SK-N-MC (cell line): ENCODE measurements at places on chromosomes 4 and X.

GRCh38 chrX:8404926-8405325, 59.7 kb upstream of the VCX3B start:
- DNase-seq: no peak

- DNase-seq: no peak
These were observed 2.1 kb downstream of the EBP start for GRCh38 chrX:48523682-48524081.

GRCh38 chr4:156374069-156374468, 420.4 kb upstream of the CTSO start:
- DNase-seq: no peak

- DNase-seq: no peak
These were observed 13.6 kb upstream of the CXCL2 start for GRCh38 chr4:74112399-74113105.

DNA sequence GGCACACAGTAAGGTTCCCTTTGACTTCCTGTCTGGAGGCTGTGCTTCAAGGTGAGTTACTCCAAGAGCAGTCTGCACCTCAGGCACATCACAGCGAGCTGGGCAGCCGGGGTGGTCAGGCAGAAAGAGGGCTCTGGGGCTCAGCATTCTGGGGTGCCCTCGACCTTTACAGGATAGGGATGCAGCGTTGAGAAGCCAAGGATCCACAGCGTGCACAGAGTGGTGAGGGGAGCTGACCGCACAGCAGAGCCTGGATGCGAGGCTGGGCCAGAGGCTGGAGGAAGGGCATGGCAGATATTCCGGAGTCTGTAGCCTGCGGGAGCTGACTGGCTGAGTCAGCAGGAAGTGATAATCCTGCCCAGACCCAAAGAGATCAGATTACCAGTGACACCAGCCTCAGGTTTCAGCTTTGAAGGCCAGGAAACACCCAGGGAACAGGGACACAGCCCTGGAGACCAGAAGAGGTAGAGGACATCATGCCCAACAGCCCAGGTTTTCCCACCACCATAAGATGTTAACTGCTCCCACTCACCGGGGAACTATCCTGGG, 38.4 kb upstream of the PDLIM3 start:
- no peak for DNase-seq

GRCh38 chr4:6332042-6332668, 62.5 kb downstream of the WFS1 start:
- DNase-seq: no peak

GRCh38 chrX:84873176-84873575, 130.5 kb upstream of the APOOL start:
- DNase-seq: no peak

DNA sequence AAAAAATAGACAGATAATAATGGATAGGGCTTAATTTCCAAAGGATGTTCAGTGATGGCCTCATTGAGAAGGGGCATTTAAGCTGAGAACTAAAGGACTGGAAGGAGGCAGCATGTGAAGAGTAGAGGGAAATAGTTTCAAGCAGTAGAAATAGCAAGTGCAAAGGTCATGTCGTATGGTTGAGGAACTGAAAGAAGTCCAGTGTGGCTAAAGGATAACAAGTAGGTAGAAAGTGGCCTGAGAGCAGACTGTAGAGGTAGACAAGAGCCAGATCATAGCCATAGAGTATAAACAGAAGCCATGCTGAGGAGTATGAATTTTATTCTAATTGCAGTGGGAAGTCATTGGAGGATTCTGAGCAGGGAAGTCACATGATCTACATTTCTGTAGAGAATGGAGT, 72.3 kb downstream of the GRIA3 start:
- no peak for DNase-seq

DNA sequence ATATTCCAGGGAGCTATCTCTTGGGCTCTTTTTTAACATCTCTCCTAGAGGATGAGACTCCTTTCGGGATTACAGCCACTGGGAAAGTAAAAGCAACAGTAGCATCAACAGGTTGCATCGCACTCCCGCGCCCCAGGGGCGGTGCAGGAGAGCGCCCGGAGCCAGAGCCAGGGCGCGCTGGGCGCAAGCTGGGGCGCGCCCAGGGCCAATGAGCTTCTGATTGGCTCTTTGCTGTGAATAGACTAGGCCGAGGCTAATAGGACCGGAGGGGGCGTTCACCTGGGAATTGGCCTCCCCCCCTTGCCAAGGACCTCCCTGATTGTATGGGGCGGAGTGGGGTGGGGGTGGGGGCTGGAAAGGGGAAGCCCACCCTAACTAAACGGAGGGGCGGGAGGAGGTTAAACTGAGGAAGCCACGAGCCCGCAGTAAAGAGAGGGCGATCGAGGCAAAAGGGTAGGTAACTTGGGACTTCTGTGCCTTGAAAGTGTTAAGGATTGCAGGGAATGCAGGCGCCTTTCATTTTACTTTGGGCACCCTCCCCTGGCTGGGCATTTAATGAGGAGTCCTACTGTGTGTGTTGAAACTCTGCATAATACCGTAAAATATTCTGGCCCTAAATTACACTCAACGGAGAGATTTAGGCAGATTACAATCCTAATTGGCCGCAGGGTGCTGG, 1.1 kb upstream of the ATOH1 start:
- DNase-seq: no peak

GRCh38 chrX:109967156-109967555, 35.8 kb upstream of the TMEM164 start:
- no peak for DNase-seq

- no peak for DNase-seq
These were observed 68.3 kb upstream of the DDX3X start for GRCh38 chrX:41265615-41266014.

- DNase-seq: no peak
These were observed 7.7 kb downstream of the HAND2 start for GRCh38 chr4:173522160-173522950.

- DNase-seq: no peak
These were observed 44.1 kb downstream of the DTHD1 start for GRCh38 chr4:36325499-36325898.

DNA sequence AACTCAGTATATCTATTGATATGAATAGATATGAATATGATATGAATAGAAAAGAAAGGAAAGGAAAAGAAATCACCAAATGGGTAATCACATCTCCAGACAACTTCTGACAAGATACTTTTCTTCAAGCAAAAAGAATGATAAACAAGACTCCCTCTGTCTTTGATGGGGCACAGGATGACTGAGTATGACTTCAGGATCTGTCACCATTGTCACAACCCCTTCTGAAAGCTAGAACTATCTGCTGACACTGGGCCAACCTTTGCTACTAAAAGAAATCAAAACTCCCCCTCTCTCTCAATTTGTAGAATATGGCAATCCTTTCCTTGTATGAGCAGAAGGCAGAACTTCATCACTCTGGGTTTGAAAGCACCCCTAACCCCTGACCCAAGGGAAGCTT, 267.2 kb upstream of the RASGEF1B start:
- no peak for DNase-seq

DNA sequence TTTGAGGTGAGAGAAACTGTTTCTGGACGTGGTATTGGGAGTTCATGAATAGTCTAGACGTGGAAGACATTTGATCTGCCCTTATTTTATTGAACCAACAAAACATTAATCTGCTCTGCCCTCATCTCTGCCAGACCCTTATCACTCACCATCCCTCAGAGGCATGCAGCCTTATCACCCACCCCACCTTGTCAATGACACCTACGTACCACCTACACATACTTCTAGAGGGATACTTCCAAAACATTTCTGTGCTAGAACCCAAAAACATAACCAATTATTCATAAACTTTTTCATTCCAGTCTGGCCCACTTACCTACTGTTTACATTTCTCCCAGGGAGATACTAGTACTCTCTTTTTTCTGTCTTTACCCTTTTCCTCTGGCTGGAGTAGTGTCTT, 105.2 kb downstream of the RS1 start:
- DNase-seq: no peak

GRCh38 chrX:129706400-129707072, 32.2 kb upstream of the XPNPEP2 start:
- DNase-seq: no peak

DNA sequence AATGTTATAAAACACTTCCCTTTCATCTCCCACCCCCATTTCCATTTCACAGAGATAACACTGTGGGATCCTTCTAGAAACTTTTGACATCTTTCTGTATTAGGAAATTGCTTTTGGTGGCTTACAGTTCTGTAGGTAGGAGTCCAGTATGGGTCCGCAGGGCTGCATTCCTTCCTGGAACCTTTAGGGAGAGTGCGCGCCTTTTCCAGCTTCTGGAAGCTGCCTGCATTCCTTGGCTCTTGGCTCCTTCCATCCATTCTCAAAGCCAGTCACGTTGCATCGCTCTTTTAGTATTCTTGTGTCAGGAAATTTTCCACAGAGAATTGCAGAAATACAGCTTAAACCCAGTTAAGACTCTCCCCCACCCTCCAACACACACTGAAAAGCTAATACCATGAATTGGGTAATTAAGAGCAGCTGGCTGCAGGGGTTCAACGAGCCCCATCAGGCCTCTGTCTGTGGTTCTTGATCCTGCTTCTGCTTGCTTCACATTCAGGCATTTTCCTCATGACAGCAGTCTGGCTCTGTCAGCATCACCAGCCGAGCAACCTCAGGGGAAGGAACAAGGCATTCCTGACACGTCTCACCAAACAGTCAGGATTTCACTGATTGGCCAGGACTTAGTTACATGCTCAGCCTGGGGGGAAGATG, 48.8 kb downstream of the SEPTIN11 start:
- DNase-seq: no peak

DNA sequence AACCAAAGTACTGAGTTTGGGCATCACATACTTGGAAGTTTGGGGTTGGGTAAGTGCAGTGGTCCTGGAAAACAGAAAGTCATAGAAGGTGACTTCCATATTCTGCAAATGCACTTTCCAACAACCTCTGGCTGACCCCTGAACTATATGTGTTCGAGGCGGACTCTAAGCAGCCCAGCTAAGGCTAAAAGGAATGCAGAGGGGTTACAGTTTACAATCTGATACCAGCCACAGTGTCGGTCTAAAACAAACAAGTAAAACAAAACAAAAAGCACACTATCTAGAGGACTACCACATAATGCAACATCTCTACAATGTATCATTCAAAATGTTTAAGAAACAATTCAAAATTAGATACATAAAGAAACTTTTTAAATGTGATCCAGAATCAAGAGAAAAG, 185.6 kb downstream of the ADAMTS3 start:
- DNase-seq: no peak

DNA sequence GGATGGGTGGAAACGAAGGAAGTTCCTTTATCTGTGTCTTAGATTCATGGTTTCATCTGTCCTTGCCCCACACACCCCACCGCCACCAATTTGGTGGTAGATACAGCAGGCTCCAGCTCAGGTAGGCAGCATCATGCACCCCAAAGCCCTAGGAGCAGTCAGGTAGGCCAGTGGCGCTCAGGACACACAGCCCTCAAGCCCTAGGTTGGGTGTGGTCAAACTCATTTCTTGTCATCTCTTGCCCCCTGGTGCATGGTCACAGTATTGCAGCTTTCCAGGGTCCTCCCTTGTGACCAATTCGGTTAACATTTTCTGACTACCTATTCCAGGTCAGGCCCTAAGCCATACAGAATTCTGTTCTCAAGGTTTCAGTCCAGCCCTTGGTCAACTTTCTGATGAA, 14.5 kb upstream of the PRRG3 start:
- no peak for DNase-seq

DNA sequence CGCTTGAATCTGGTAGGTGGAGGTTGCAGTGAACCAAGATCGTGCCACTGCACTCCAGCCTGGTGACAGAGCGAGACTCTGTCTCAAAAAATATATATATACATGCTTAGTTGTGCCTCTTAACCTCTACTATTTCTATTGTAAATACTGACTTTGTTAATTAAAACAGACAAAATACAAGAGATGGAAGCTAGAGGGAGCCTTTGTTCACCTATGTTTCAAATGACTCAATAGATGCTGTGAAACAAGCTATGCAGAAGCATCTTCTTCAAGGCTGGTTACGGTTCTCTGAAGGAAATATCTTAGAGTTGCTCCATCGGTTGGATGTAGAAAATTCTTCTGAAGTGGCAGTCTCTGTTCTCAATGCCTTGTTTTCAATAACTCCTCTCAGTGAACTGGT, 6.2 kb downstream of the NCAPG start:
- no peak for DNase-seq

GRCh38 chrX:53133400-53133799, 39.5 kb downstream of the KANTR start:
- DNase-seq: no peak

DNA sequence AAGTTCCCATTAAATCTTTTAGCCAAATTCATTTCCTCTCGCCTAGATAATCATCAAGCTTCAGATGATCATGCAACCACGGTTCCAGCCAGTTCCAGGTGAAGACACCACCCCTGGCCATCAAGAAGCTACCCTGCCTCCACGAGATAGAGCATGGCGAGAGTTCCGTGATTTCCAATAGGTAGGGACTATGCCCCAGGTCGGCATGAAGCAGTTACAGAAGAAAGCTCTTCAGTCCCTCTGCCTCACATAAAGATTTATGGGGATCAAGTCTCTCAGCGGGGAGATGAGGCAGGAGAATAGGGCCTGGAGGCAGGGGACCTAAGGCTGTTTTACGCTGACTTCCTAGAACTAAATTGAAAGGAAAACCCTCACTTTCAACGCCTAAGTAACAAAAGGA, 183.9 kb downstream of the OR13H1 start:
- no peak for DNase-seq

GRCh38 chr4:138444260-138444659, 202.1 kb upstream of the SLC7A11 start:
- DNase-seq: no peak

- no peak for DNase-seq
These were observed 170.6 kb upstream of the S100G start for GRCh38 chrX:16479206-16479869.

DNA sequence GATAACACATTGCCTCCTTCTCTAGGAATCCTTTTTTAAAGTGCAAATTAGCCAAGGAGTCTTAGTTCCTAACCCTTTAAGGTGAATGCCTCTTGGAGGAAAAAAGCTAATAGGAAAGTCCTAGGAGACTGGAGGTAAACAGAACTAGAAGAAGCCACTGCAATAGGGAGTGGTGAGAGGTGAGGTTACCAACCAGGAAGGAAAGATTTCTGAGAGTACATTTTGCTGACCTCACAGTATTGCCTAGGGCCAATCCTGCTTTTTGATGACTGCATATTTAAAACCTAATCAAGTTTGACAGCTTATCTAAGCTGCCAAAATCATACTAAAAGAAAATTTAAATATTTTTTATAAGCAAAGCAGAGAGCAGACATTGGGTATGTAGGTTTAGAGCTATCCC, 7.3 kb upstream of the CUL4B start:
- no peak for DNase-seq

- DNase-seq: no peak
These were observed 30.5 kb downstream of the MAGEC1 start for GRCh38 chrX:141934059-141934641.
